Osteocyte (in vitro differentiated cells): ENCODE measurements at places on chromosomes 16 and 17. TPM values are rescaled to one million over a fixed set of nuclear protein-coding genes. Genes with fewer than 3 reads are reported as not detected.

DNA sequence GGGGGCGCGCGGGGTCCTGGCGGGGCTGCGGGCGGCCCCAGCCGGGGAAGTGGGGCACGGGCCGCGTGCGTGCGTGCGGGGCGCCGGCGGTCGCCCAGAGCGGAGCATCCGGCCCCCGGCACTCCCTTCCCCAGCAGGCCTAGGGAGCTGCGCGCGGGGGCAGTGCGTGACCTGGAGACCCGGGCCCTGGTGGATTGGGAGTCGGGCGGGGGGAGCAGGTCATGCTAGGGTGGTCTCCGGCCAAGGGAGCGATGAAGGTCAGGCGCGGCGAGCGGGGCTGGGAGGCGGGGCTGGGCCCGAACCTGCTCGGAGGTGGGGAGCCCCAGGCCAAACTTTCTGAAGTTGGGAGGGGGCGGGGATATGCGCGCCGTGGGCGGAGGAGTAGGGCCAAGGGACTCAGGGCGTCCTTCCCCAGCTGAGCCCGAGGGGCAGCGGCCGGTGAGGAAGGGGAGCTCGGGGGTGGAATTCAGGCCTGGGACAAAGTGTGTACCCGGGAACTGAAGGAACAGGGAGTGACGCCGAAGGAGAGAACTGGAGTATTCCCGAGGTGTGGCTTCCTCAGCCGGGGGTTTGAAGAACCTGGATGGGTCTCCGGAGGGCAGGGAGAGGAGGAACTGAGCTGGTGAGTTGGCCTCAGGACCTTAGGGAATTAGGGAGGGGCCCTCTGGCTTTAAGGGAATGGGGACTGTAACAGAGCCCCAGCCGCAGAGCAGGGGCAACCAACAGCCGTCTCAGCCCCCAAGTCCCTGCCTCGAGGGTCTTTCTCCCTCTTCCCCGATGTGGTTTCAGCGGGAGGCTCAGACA, 589 bp downstream of the XYLT2 start:
- H3K36me3 ChIP-seq, result peaks cover under 1% of the 10 kb centered on the region
- peaks cover 4% of the 10 kb centered on the region for H3K27me3 ChIP-seq
- peak overlapping the region; percentile 82 for H3K27ac ChIP-seq
- peaks cover 24% of the 10 kb centered on the region for H3K4me1 ChIP-seq
- H3K4me3 ChIP-seq, result peak overlapping the region; percentile 93

- H3K27ac ChIP-seq, result no peak overlapping the region
- DNase-seq, result no peak
- peaks cover 5% of the 10 kb centered on the region for H3K36me3 ChIP-seq
Measured at GRCh38 chr17:39209317-39210092, 9.4 kb downstream of the RPL19 start.

- no peak overlapping the region for H3K4me3 ChIP-seq
- DNase-seq, result no peak
- peaks cover 26% of the 10 kb centered on the region for H3K27me3 ChIP-seq
- peak overlapping the region; percentile 21 for H3K27ac ChIP-seq
- no peaks in the 10 kb centered on the region for H3K36me3 ChIP-seq
Measured at GRCh38 chr17:59498530-59499307, 66.7 kb upstream of the DHX40 start.

Gene ADGRG3
- total RNA-seq, result not detected in 2 replicates

Gene USP6
- total RNA-seq, result 0.13 and 0.16 TPM in 2 replicates

Gene WSB1
- total RNA-seq, result 168 and 179 TPM in 2 replicates

GRCh38 chr16:30838876-30839471, 52.0 kb upstream of the ZNF629 start:
- no peak overlapping the region for H3K27ac ChIP-seq
- no peaks in the 10 kb centered on the region for H3K36me3 ChIP-seq
- no peaks in the 10 kb centered on the region for H3K4me1 ChIP-seq
- no peaks in the 10 kb centered on the region for H3K27me3 ChIP-seq
- DNase-seq, result no peak

Gene LDHD
- total RNA-seq, result 1.2 and 1.3 TPM in 2 replicates

DNA sequence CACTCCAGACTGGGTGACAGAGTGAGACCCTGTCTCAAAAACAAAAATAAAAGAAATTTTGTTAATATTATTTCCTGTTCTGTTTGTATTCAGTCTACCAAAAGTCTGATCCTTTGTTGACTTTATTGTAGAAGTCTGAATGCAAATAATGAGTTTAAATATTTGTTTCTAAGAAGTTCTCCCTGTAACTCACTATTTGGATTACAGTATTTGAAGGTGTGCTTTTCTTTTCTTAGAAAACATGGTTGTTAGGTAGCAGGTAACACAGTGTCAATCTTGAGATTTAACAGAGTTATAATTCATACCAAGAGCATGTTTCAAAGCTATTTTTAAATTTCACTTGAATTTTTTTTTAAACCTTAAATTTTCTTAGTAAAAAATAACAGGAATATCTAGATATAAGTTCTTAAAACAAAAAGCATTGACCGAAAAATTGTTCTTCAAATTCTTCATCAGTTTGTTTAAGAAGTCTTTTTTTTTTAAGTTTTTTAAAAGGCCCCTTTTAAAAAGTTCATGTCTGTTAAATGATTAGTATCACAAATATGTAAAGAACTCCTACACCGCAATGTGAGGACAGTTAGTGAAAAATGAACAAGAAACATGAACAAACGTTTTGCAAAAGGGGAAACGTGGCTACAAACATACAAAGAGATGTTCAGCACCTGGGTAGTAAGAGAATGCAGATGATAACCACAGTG, 35.0 kb downstream of the GAN start:
- no peaks in the 10 kb centered on the region for H3K4me1 ChIP-seq
- no peak overlapping the region for H3K4me3 ChIP-seq
- H3K27ac ChIP-seq, result no peak overlapping the region

Gene CEMP1
- not detected in 2 replicates for total RNA-seq

- no peaks in the 10 kb centered on the region for H3K36me3 ChIP-seq
- no peaks in the 10 kb centered on the region for H3K4me1 ChIP-seq
- no peaks in the 10 kb centered on the region for H3K27me3 ChIP-seq
Measured at GRCh38 chr16:78836802-78837491, 737.5 kb downstream of the WWOX start.

DNA sequence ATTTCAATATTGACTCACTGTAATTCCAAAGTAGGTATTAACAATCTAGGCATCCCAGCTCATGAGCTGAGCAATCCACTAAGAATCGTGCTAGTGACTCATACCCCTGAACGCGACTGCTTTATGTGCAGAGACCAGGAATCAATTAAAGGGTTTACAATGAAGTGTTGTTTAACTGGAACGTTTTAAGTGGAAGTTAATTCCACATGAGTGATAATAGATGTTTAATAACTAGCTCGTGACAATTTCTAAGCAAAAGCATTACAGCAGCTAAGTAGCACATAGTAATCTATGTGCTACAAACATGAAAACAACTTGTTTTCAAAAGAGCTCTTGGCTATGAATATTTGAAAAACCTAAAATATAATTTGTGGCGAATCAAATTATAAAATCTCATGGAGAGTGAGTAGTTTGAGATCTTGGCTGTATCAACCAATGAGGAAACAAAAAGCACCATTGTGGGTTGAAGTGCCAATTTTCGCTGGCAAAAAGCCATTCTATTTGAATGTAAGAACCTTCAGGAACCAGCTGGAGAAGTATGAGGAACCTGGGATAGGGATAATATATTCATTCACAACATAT, 9.4 kb downstream of the GJC1 start:
- no peak overlapping the region for H3K4me3 ChIP-seq
- peak overlapping the region; percentile 48 for H3K27ac ChIP-seq
- H3K36me3 ChIP-seq, result no peaks in the 10 kb centered on the region
- no peak for DNase-seq
- H3K27me3 ChIP-seq, result no peaks in the 10 kb centered on the region

DNA sequence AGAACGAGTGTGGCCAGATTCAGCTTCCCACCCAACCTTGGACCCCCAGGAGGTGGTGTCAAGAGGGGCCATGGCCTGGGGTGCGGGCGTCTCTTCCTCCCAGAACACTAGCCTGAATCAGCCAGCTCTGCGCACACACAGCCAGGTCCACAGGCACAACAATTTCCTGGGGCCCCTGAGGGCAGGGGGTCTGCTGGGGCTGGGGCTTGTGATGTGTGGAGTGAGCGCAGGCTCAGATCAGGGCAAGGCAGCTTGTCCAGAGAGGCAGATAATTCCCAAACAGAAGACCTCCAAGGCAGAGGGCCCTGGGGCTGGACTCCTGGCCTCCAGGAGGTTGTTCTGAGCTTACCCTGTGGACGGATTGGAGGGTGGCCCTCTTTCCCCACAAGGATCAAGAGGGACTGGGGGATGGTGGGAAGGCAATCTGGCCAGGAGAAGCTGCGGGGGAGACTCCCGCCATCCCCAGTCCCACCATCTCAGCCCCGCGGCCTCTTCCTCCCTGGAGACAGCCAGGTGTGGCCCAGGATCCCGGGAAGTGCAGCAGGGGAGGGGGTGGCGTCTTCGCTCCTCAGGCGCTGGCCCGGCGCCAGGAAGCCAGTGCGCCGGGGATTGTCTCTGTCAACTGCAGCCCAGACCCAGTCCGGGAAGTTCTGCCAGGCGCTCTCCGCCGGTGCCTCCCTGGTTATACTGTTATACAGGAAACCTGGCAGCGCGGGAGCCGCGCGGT, 52.0 kb upstream of the AMZ2 start:
- peaks cover 2% of the 10 kb centered on the region for H3K36me3 ChIP-seq
- H3K27me3 ChIP-seq, result peaks cover 71% of the 10 kb centered on the region
- H3K4me1 ChIP-seq, result peaks cover 27% of the 10 kb centered on the region
- H3K4me3 ChIP-seq, result peak overlapping the region; percentile 62
- H3K27ac ChIP-seq, result no peak overlapping the region

Gene KCNJ16
- total RNA-seq, result not detected in 2 replicates

DNA sequence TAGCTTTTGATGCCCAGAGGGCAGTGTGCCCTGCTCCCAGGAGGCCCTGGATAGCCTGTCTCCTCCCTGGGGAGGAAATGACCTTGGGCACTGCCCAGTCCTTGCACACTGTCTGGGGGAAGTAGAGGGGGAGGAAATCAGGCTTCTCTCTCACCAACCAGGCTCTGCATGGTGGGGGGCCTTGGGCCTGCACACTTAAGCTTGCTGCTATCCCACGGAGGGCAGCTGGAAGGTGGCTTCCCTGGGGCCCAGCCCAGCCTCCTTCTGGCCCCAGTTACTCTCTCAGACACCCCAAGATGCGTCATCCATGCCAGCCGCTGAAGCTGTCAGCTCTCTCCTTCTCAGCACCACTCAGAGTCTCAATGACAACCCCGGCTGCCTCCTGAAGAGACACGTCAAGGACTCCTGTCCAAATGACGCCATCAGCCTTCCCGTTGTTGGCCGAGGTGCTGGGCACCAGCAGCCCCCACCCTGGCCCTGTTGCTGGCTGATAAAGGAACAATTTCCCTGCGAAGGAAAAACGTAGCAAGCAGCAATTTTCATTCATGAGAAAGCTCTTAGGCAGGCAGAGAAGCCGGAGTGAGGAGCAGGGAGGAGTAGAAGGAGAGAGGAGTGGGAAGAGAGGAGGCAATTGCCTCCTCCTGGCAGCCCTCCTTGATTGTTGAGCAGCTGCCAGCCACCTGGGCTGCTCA, 95.5 kb downstream of the SDK2 start:
- H3K4me3 ChIP-seq, result no peak overlapping the region
- no peaks in the 10 kb centered on the region for H3K27me3 ChIP-seq
- H3K4me1 ChIP-seq, result peaks cover 11% of the 10 kb centered on the region
